WTC11 (cell line): ENCODE measurements at places on chromosomes 5 and 9.

DNA sequence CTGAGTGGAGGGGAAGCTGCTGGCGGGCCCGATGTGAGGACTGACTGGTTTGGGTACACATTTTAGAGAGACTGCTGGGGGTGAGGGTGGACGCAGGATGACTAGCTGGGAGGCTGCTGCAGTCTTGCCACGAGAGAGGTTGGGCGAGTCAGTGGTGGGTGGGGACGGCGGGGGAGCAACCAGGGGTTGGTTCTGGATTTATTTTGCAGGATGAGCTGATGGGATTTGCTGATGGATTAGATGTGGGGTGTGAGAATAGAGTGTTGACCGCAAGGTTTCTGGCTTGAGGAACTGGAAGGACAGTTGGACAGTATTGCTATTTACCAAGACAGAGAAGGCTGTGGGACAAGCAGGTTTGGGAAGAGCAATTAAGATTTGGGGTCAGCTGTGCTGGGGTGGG is 5.8 kb upstream of the NDST1 start:
- no peak for DNase-seq

DNA sequence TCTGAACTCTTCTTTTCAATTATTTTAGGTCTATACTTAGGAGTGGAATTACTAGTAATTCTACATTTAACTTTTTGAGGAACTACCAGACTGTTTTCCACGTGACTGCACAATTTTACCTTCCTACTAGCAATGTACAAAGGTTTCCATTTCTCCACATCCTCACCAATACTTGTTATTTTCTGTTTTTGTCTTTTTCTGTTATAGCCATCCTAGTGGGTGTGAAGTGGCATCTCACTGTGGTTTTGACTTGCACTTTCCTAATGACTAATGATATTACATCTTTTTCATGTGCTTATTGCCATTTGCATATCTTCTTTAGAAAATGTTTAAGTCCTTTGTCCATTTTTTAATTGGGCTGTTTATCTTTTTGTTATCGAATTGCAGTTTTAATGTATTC is 136.9 kb upstream of the EGFLAM start:
- no peak for DNase-seq

GRCh38 chr9:108877524-108877923 is 15.5 kb downstream of the ACTL7A start:
- DNase-seq = no peak

DNA sequence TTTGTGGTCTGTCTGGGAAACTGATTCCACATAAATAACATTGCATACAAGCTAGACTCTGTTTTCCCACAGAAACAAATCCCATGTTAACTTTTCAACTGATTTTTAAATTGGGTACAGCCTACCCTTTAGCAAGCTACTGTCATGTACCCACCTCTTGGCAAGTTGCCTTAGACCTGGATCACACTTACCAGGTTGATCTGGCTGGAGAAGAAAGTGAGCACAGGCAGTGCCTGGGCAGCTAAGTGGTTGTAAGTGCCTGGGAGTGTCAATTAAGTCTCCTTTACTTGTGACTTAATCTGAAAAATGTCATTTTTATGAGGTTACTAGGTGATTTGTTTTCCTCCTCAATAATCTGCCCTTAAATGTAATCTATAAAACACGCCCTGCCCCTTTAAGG is 336.4 kb downstream of the ARL15 start:
- no peak for DNase-seq

GRCh38 chr9:6444128-6444527 is 31.1 kb downstream of the UHRF2 start:
- no peak for DNase-seq

DNA sequence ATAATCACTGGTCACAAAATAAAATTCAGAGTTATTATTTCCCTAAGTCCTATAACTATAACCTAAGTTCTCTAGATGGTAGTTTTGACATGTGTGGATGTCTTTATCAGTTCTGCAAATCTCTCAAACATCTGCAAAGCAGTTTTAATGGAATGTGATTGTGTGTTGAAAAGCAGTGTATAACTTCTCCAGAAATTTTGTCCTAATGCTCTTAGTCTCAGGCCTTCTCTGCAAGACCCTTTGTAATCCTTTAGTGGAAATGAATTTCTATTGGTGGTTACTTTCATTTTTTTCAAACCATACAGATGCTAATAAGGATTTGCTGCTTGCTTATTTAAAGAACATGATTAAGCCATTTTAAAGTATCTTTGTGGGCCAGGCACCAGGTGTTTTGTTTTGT is 75.5 kb upstream of the LHFPL2 start:
- no peak for DNase-seq

DNA sequence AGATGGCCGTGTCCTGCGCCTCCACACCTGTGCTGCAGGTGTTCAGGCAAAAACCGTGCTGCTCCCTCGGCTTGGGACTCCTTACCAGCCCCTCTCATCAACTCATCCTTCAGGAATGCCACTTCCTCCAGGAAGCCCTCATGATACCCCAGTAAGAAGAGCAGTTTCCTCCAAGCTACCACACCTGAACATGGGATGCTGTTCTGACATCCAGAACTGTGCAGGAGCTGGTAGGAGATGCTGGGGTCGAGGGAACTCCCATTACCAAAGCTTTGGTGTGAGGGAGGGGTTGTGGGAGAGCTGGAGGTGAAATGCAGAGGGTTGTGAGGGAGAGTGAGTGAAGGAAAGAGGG is 18.9 kb downstream of the CARD19 start:
- no peak for DNase-seq

DNA sequence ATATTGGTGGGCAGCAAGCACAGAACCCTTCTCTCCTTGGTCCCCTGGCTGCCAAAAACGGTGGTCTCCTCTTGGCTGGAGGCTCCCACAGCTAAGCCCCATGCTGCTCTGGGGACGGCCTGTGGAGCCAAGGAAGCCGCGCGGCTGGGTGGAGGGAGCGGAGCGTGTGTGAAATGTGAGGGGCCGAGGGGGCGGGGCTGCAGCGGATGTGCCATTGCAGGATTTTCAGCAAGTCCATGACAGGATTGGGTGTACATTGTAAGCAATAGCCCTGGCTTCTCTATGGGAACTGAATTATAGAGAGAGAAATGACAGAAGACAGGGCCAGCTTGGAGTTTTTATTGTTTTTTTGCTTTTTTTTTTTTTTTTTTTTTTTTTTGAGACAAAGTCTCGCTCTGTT is 336.5 kb downstream of the DIRAS2 start:
- DNase-seq = no peak

GRCh38 chr5:164498438-164498837 is 993.0 kb downstream of the MAT2B start:
- no peak for DNase-seq

GRCh38 chr9:104367507-104367906 is 136.6 kb upstream of the OR13F1 start:
- no peak for DNase-seq

- DNase-seq = no peak
Measured at GRCh38 chr5:67211926-67212325, 15.3 kb upstream of the CD180 start.

DNA sequence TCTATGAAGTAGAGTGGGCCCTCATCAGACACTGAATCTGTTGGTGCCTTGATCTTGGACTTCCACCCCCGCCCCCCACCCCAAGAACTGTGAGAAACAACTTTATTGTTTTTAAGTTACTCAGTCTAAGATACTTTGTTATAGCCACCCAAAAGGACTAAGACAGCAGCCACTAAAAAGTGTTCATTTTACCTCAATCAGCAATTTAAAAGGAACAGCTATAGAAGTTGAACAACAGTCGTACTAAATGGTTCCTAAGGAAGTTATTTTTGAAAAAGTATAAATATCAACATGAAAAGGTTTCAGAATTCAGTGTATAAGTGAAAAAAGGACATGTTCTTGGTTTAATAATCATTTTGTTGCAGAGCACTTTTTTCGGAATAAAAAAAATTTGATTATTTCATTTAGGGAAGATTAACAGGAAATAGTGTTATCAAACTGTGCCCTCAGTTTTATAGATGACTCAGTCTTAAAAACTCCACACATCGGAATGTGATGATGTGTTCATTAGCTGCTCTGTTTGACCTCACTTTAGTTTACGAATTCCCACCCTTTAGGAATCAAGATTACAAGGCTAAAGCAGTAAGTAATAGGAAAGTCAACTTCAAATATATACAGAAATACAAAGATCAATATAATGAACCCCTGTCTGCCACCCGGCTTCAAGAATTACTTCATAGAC is 71.2 kb downstream of the MTAP start:
- DNase-seq = no peak

- no peak for DNase-seq
Measured at GRCh38 chr5:34622098-34622400, 34.1 kb upstream of the RAI14 start.

GRCh38 chr5:128144491-128144890 is 60.9 kb downstream of the SLC12A2 start:
- no peak for DNase-seq

GRCh38 chr5:133952729-133953567 is 15.5 kb downstream of the C5orf15 start:
- DNase-seq = no peak

DNA sequence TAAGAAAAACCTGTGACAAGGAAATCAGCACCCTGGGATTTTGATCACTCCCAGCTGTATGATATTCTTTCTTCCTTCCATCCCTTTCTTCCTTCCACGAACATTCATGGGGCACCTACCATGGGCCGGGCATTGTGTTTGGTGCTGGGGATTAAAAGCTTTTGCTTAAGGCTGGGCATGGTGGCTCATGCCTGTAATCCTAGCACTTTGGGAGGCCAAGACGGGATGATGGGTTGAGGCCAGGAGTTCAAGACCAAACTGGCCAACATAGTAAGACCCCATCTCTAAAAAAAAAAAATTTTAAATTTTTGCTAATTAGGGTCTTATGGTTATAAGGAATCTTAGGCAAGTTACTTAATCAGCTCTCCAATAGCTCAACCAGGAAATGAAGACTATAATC is 48.5 kb upstream of the CLINT1 start:
- no peak for DNase-seq

GRCh38 chr9:31140316-31140715 is 1244.1 kb upstream of the ACO1 start:
- DNase-seq = no peak

DNA sequence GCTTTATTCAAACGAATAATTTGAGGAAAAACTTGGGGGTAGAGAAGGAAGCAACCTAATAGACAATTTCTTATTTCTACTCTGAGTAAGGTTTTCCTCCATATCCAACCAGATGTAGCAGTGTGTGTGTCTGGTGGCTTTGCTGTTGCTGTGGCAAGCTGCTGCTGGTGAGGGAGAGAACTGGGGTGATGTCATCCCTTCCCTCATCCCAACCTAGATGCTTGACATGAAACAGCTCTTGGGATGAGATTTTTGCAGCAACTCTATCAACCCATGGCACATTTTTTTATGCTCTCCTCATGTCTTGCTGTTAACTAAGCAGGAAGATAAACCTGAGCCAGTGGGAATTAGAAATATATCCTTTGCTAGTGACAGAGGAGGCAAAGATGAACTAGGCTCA is 135.8 kb downstream of the PCSK1 start:
- no peak for DNase-seq

DNA sequence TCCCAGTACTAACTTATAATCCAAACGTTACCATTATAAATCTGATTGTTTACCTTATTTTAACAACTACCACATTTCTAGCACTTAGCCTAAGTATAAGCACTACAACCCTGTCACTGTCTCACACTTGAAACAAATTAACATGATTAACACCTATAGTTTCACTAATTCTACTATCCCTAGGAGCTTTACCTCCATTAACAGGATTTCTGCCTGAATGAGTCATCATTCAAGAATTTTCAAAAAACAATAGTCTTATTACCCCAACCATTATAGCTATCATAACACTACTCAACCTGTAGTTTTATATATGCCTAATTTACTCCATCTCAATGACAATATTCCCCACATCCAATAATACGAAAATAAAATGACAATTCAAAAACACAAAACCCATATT is 89.6 kb downstream of the INSL6 start:
- DNase-seq = no peak

DNA sequence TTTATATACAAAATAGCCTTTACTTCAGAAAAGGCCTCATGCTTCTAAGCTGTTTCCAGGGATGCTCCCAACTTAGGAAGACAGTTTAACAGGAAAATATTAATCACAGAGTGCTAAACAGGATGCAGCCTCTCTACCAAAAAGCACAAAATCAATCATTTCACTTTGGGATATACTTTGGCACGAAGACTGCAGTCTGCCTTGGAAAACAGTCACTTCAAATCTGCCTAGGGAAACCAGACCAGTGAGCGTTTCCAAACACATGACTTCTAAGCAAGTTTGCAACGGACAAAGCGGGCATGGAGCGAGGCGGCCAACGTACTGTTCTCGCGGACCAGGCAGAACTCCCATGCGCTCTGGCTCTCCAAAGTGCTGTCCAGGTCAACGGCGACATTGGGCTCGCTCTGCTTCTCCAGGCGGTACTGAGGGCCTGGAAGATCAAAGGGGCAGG is 201.0 kb downstream of the MAPKAP1 start:
- no peak for DNase-seq

- DNase-seq = no peak
Measured at GRCh38 chr5:58795327-58795726, 212.5 kb downstream of the RAB3C start.

DNA sequence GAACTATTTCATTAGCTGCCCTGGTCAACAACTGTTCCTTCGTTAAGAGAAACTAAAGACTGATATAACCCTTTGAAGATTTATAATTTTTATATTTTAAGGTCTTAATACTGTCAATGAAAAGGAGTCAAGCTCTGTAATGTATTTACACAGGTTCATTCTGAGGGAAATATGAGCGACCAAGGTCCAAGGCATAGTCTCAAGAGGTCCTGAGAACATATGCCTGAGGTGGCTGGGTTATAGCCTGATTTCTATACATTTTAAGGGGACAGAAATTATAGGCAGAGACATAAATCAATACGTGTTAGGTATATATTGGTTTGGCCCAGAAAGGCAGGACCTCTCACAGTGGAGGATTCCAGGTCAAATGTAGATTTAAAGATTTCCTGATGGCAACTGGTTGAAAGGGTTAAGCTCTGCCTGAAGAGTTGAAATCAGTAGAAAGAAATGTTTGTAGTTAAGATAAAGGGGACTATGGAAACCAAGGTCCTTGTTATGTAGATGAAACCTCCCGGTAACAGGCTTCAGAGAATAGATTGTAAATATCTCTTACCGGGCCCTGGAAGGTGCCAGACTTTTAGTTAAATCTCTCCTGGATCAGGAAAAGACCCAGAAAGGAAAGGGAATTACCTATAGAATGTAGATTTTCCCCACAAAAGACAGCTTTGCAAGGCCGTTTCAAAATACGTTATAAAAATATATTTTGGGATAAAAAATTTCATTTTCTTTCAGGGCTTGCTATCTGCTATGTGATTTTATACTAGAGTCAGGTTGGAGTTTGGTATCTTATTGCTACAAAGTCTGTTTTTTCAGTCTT is 107.3 kb upstream of the PRLR start:
- no peak for DNase-seq

GRCh38 chr5:11128021-11128420 is 367.0 kb upstream of the DAP start:
- DNase-seq = no peak
